ENCODE measurements at places on chromosomes 6 and 20.

- no peak for DNase-seq
Measured at GRCh38 chr20:44187054-44187771, at the start of gene JPH2. Gene JPH2, minus strand, starts transcription at chr20:44187188. Its CDS starts 483 bp downstream, at chr20:44186705.

DNA sequence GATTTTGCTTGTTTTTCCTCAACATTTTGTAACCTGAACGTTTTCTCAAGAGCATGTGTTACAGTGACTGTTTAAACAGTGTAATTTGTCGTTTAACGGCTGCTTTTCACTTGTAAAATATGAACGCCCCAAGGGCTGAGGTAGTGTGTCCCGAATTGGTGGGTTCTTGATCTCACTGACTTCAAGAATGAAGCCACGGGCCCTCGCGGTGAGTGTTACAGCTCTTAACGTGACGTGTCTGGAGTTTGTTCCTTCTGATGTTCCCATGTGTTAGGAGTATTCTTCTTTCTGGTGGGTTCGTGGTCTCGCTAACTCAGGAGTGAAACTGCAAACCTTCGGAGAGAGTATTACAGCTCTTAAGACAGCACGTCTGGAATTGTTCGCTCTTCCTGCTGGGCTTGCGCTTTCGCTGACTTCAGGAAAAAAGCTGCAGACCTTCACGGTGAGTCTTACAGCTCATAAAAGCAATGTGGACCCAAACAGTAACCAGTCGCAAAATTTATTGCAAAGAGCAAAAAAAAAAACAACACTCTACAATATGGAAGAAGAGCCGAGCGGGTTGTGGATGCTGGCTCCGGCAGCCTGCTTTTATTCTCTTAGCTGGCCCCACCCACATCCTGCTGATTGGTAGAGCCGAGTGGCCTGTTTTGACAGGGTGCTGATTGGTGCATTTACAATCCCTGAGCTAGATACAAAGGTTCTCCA, 25.1 kb upstream of the TRIM27 start:
- no peak for DNase-seq

DNA sequence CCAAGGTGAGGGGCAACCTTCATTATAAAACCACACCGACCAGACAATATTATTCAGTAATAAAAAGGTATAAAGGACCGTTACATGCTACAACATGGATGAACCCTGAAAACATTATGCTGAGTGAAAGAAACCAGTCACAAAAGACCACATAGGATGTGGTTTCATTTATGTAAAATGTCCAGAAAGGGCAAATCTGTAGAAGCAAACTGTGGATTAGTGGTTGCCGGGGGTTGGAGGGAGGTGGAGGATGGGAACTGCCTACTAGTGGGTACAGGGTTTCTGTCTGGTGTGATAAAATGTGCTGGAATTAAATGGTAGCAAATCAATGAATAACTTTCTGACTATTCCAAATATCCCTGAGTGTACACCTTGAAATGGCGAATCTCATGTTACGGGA, 10.2 kb upstream of the PRND start:
- no peak for DNase-seq

DNA sequence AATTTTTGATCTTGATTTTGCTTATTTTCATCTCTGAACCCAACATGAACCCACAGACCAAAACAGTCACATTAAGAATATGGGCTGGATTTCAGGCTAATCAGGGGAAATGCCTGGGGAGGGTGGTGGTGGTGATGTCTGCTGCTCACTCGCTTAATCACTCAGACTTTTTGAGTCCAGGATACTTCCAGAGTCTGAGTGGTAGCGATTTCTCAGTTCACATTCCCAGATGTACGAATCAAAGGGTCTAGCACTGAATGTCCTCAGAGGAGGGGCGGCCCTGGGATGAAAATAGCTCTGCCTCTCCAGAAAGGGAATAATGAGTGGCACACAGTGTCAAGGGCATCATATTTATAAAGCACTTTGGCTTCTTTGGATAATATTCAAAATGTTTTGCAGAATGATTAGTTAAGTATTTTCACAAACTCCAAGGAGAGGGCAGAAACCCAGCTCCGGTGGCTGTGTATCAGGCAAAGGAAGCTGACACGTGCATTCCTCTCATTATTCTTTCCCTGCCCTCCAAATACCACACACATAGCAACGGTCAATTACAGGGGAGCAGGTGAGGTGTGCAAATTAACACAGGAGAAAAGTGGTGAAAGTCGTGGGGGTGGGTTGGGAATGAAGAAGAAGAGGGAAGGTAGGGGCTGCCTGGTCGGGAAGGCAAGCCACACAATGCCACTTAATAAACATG, 345.2 kb upstream of the RSPO3 start:
- no peak for DNase-seq

- no peak for DNase-seq
Measured at GRCh38 chr20:37938181-37938750, 35.3 kb downstream of the VSTM2L start.

DNA sequence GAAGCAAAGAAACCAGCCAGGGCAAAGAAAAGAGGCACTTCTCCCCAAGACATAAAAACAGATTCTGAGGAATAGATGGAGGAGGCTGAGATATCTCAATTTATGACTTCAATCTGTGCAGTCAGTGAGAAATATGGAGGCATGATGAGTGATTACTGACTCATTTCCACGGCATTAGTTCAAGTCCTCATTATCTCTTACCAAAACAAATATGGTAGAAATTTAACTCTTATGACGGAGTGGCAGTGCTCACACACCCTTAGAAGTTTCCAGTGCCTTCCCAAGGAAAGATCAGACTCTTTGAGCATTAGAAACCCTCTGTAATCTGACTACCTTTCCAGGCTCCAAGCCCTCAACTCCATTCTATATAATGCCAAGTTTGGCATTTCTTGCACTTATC, 364.1 kb downstream of the ARHGAP18 start:
- DNase-seq = no peak

DNA sequence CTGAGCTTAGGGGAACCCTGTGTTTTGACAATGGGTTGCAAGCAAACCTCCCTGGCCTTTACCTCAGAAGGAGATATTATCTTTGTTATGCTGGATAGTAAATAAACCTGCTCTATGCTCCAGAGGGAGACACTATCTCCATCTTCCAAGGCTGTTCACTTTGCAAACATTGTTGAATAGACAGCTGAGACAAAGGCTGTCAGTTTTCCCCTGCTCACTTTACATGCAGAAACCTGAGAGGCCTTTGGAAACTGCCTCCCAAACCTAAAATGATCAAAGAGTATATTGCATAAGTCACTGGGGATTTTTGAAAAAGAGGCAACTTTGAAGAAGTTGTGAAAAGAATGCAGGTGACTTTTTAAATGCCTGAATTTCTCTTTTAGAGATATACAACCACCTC, 61.6 kb downstream of the MRAP2 start:
- DNase-seq = no peak

GRCh38 chr20:23161244-23161891, 75.2 kb upstream of the CD93 start:
- no peak for DNase-seq

GRCh38 chr6:3071568-3071967, 3.3 kb downstream of the RIPK1 start:
- no peak for DNase-seq

- no peak for DNase-seq
Measured at GRCh38 chr20:10709916-10710315, 36.1 kb upstream of the JAG1 start.

- no peak for DNase-seq
Measured at GRCh38 chr6:140663772-140664171, 1289.3 kb upstream of the CITED2 start.

DNA sequence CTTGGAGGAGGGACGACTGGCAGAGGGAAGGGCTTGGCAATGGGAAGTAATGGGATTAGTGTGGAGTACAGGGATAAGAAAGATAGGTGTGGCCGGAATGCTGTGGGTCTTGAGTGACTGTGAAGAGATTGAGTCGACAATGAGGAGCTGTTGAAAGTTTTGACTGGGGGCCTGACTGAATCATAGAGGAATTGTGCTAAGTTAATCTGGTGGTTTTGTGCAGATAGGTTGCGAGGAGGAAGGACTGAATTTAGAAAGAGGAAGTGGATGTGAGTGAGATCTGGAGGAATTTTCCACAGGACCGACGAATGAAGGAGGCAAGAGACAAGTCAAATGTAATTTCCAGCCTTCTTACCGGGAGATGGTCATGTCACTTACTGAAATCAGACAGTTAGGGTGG, 143.9 kb upstream of the RALGAPA2 start:
- DNase-seq = no peak

DNA sequence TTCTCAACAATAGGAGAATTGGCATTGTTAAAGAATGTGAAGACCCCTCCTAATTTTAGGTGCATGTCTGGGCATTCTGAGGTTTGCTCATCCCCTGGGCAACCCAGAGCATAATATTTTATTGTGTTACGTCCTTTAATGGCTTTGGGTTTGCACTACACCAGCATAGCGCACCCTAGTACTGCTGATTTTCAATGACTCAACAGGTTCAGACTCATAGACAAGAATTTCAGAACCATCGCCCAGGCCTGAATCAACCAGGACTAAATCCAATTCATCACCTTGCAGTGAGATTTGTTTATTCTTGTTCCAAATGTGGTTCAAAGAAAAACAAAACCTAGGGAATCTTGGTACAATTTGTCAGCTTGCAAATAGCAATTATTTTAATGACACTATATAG, 137.8 kb upstream of the PHACTR1 start:
- DNase-seq = no peak

Measured in CD4-positive, alpha-beta T cell treated with Interleukin-12 subunit alpha and Interleukin-12 subunit beta, for 1 hour (primary cell).